ENCODE measurements at places on chromosomes 11 and 22.

- DNase-seq: peak; percentile 92
These were observed 5.3 kb downstream of the VSIG2 start for GRCh38 chr11:124746621-124747243.

GRCh38 chr11:70948855-70949531 lies 303.4 kb downstream of the SHANK2 start:
- no peak for DNase-seq

- DNase-seq: no peak
These were observed 3.5 kb downstream of the KRTAP5-10 start for GRCh38 chr11:71568704-71569349.

GRCh38 chr11:123392844-123393243 lies 37.2 kb upstream of the GRAMD1B start:
- no peak for DNase-seq

GRCh38 chr11:19447150-19447566 lies 206.4 kb upstream of the E2F8 start:
- no peak for DNase-seq

All from AG20443 (cell line).